ENCODE measurements at places on chromosomes 13 and 19. TPM values are rescaled to one million over a fixed set of nuclear protein-coding genes. Genes with fewer than 3 reads are reported as not detected.

ZNF573 gene
- total RNA-seq: 4.9 TPM

DNA sequence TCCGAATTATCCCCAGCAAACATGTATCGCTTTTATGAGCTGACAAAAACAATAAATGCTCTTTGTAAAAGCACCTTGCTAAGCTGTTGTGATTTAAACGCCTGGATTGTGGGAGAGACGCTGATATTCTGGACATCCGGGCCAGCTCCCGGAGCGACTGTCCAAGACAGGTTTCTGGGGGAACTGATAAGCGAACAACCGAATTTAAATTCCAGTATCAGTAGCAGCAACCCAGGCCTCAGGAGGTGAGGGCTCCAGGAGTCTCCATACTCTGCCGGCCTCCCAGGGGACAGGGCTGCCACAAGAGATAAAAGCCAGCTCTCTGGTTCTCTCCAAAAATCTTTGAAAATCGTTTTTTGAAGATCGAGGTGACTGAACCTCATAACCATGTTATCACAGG is 50.3 kb upstream of the VSTM2B start:
- no peak for DNase-seq

SYNGR4 gene
- not detected for total RNA-seq

GRCh38 chr13:101757446-101758039 is 305.1 kb downstream of the ITGBL1 start:
- no peak for DNase-seq

COX6B2 gene
- total RNA-seq: not detected

DNA sequence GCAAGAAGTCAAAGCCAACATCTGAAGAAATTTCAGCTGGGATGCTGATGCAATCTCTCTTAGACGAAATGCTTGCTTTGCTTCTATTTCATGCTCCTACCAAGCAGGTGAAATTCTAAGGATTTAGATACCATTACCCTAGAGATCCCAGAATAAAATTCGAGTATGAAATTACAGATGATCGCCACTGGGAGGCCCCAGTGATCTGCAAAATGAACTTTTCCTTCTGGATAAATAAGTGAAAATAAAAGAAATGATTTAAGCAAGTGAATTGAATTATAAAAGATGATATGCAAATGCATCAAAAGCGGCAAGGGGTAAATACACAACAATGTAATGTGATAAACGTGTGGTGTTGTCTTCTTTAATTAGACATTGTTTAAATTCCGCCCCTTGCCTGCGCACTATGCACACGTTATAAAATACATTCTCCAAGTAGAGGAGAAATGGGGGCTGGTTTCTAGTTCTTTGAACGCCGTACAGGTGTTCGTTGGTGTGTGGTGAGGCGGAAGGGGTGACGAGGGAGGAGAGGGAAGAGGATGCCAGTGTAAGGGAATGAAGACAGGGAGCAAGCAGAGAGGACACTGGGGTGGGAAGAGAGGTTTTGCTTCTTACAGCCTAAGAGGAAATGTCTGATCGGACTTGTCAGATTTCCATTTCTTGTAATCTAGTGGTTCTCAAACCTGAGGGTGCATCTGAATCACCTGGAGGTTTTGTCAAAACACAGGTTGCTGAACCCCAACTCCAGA is 58.0 kb downstream of the ERCC5 start:
- no peak for DNase-seq

MPV17L2 gene
- 28.3 TPM for total RNA-seq

GRCh38 chr19:11979527-11979926 is 14.7 kb downstream of the ZNF763 start:
- no peak for DNase-seq

RNF113B gene
- not detected for total RNA-seq

SIRT6 gene
- 15.9 TPM for total RNA-seq

- DNase-seq: no peak
These were observed 549.4 kb upstream of the SLITRK1 start for GRCh38 chr13:84431646-84432045.

- DNase-seq: no peak
These were observed 127.2 kb downstream of the RAP2A start for GRCh38 chr13:97561182-97561581.

GRCh38 chr13:27593267-27593666 is 27.1 kb downstream of the LNX2 start:
- no peak for DNase-seq

DNA sequence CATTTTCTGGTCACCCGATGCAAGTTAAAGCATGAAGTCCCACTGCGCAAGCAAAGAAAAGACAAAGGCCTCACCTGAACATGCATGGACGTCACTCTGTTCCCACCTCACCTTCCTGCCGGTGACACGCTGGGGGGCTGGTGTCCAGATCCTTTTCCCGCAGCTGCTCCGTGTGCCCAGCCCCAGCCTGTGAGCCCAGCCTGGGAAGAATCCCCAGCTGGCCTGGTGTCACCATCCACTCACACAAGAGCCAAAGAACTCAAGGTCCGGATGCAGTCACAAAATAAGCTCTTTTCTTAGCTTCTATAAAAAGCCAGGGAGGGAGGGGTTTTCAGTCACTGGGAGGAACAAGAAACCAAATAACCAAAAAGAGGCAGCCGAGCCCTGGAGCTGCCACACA is 249.9 kb downstream of the COL4A1 start:
- DNase-seq: no peak

DNA sequence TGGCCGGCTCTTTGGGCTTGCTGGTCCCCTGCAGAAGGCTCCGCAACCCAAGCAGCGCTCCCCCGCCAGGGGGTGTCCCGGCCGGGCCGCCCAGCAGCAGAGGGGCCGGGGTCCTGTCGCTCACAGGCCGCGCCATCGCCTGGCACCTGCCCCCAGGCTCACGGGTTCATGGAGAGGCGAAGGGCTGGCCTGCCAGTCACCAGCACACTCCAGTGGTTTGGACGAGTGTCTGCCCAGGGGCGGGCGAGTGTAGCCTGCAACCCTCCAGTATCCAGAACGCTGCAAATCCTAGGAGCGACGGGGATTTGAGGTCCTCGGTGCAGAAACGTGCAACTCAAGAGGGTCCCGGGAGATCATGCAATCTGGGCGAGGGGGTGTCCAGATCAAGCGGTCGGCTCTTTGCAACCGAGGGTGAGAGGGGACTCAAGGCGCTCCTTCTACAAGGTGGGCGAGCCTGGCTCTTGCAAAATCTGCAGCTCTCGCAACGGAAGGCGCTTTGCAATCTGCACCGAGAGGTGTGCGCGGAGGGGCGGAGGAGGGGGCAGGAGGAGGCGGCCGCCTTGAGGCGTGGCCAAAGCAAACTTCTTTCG is at the start of gene DBP:
Gene DBP, minus strand, starts transcription at position 521 of the 590 bp plus-strand sequence. Its CDS starts 385 bp downstream, at position 136.
- DNase-seq: no peak

DNA sequence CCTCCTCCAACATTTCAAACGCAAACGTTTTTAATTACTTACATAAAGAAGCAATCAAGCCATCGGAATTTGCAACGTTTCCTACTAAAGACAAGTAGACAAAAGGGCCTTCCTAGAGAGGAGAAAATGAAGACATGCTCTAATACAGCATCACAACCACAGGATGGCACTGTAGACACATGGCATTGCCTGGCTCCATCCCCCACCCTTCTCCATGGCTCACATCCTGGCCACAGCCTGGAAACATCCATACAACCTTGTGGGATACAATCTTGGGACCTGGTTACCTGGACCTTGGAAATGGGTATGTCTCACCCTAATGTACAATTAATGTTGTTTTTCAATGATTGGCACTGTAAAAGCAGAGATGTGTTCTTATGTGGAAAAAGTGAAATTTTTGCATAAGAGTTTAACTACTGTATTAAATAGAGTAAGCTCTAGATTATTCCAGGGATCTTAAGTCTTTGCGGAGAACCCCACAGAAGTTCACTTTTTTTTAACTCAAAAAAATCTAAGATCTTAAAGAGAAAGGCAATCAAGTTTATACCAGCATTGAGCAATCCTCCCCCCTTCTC is 21.5 kb downstream of the EBPL start:
- no peak for DNase-seq

DNA sequence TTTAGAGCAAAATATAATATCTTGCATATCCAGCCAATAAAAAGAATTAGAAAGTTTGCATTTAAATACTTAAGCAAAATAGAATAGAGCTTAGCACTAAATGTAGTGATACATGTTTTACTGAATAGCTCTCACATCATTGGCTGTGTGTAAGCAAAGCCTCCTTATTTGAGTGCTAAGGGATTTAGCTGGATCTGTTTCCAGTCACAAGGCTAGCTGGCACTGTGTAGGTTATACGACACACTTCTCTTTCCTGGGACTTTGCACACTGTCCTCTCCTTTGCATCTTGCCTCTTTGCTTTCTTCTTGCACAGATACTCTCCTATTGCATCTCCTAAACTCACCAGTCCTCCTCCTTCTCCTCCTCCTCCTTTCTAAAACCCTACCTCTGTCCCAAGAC is 423.8 kb downstream of the KLF5 start:
- DNase-seq: no peak

TEX101 gene
- not detected for total RNA-seq

DNA sequence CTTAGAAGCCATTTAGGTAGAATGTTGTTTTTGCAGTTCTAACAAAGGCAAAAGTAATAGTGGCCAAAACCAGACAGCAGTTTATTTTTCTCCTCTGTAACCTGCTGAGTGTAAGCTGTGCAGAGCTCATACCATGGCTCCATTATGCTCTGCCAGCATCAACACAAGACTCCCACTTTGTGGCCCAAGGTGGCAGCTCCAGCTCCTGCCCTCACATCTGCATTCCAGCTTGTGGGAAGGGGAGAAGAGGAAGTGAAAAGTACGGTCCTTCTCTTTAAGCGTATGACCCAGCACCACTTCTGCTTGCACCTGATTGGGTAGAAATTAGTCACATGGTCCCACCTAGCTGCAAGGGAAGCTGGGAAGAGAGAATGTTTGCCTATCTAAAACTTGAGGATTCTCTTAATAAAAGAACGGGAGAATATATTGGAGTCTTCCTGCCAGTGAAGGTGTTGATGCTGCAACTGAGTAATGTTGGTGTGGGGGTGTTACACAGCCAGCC is 19.2 kb downstream of the ADGRE1 start:
- no peak for DNase-seq
